Esophagus squamous epithelium (tissue), 5 donors: ENCODE measurements at places on chromosomes 2 and 18. TPM values are rescaled to one million over a fixed set of nuclear protein-coding genes. Genes with fewer than 3 reads are reported as not detected.

The STEAP3 gene
- total RNA-seq = 27.4 TPM

The NGEF gene
- 5.2 TPM for total RNA-seq

DNA sequence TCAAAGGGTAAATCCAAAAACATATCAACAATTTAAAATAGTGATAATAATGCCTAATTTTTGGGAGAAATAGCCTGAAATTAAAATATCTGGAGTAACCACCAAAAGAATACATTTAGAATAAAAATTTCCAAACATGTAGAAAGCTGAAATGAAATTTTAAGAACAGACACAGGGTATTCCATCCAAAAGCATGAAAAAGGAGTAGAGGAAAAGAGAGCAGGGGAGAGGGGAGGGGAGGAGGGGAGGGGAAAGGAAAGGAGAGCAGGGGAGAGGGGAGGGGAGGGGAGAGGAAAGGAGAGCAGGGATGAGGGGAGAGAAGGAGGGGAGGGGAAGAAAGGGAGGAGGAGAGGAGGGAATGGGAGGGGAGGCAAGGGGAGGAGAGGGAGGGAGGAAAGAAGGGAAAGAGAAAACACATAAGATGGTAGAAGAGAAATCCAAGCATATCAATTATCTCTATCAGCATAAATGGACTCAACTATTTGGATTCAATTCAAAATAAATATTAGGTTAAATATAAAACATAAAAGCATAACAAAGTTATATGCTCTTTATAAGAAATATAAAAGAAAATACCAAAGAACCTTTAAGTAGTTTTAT is 141.1 kb downstream of the ZNF385B start:
- DNase-seq = no peak

- no peak for DNase-seq
Measured at GRCh38 chr2:152161598-152161997, 14.0 kb downstream of the STAM2 start.

GRCh38 chr2:51710222-51710621 is 678.3 kb upstream of the NRXN1 start:
- DNase-seq = no peak
